ENCODE measurements at places on chromosomes 3 and 15.

GRCh38 chr15:33754242-33754641 is 214.1 kb upstream of the CHRM5 start:
- no peak for DNase-seq

DNA sequence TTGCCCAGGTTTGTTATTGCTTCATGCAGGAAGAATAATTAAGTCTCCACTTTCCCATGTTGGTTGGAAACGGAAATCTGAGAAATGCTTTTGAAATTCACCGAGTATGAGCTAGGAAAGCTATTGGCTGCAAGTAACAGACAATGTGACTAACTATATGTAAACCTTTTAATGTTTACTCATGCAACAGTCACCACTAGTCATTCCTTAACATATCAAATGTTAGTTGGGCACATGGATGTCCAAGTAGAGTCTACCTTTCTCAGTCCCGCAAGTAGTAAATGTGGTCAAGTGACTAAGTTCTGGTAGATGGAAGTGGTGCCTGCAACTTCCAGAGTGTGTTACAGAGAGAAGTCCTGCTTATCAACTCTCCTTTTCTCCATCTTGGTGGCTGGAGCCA is 52.5 kb downstream of the KLF15 start:
- no peak for DNase-seq

- DNase-seq, result no peak
Measured at GRCh38 chr15:50544368-50544767, 2.1 kb downstream of the USP50 start.

DNA sequence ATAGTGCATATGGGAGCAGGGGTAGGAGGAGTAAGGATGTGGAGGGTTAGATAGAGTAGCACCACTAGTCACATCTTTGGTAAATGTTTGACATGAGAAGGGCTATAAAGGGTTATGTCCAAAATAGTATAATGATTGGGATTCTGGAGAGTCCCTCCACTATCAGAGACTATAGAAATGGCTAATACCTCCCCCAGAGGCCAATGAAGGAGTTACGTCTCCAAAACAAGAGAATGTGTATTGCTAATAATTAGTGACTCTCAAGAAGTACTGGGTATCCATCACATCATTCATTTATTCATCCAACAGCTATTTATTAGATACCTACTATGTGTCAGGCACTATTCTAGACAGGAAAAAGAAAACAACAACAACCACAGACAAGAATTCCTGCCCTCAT is 203.7 kb upstream of the UMPS start:
- DNase-seq, result no peak

- DNase-seq, result no peak
Measured at GRCh38 chr15:37370941-37371340, 270.6 kb upstream of the MEIS2 start.

- peak; percentile 62 for DNase-seq
Measured at GRCh38 chr3:148727231-148727630, 29.5 kb downstream of the AGTR1 start.

DNA sequence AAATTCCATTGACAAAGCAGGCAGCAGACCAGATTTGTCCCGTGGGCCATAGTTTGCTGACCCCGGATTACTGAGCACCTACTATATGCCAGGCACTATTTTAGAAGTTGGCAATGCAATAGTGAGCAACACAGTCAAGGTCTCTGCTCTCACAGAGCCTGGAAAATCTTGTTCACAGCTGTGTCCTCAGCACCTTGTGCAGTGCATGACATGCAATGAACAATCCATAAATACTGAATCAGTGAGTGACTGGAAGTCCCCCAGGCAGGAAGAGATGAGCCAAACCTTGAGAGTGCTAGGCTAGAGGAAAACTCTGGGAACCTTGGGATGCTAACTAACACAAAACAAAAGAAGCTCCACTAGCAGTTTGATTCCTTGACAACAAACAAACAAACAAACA is 14.4 kb downstream of the TM4SF1 start:
- DNase-seq, result no peak

GRCh38 chr15:68295014-68295805 is 17.7 kb downstream of the FEM1B start:
- DNase-seq, result no peak

GRCh38 chr3:65436580-65436979 is 602.1 kb downstream of the MAGI1 start:
- peak; percentile 26 for DNase-seq

DNA sequence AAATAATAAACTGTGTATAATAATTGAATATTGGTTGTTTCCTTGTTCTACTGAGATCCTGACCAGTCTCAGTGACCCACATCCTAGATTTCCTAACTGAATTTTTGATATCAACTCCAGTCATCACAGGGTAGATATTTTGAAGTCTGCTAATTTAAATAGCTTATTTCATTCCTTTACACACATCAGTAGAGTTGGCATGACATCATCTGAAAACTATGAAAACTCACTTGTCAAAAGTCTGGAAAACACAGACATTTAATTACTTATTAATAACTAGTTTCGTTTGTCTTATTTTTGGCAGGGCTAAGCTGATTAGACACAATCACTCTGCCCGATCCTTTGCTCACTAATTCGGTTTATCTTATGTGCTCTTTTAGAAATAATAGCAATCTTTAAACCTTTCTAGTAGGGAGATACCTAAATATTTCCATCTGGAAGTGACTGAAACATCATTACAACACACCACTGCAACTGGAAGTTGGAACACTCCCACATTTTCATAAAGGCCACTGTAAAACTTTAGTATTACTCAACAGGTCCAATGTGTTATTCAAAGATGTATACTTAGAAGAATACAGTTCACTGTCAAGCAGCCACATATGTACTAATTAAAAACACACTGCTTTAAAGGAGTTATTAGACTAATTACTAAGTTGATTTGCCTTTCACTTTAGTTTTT is 198.4 kb upstream of the ZNF717 start:
- no peak for DNase-seq

GRCh38 chr3:25007974-25008658 is 419.9 kb upstream of the RARB start:
- no peak for DNase-seq

- DNase-seq, result no peak
Measured at GRCh38 chr3:143486611-143487010, 361.7 kb downstream of the SLC9A9 start.

GRCh38 chr15:68710536-68710935 is 110.2 kb downstream of the ANP32A start:
- DNase-seq, result no peak

DNA sequence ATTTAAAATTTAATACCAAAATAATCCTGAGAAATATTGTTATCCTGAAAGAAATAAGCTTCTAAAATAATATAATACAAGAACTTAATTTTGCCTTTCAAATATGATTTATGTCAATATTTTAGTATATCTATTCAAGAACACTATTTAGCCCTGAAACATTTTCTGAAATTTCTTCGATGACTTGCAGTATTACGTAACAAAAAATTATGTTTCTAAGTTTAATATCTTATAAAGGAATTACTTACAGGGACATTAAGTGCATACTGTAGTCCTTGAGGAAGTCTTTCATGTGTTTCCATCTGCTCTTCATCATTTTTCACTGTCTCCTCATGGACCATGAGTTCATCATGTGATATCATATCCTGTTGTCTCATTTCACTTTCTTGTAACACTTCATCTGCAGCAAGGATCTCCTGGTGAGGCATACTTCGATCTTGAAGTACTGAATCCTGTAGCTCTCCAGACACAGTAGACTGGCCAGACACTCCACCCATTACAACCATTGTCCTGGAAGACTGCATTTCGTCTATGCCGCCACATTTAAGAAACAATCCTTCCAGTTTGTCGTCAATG is 62.0 kb downstream of the ZNF148 start:
- DNase-seq, result no peak

DNA sequence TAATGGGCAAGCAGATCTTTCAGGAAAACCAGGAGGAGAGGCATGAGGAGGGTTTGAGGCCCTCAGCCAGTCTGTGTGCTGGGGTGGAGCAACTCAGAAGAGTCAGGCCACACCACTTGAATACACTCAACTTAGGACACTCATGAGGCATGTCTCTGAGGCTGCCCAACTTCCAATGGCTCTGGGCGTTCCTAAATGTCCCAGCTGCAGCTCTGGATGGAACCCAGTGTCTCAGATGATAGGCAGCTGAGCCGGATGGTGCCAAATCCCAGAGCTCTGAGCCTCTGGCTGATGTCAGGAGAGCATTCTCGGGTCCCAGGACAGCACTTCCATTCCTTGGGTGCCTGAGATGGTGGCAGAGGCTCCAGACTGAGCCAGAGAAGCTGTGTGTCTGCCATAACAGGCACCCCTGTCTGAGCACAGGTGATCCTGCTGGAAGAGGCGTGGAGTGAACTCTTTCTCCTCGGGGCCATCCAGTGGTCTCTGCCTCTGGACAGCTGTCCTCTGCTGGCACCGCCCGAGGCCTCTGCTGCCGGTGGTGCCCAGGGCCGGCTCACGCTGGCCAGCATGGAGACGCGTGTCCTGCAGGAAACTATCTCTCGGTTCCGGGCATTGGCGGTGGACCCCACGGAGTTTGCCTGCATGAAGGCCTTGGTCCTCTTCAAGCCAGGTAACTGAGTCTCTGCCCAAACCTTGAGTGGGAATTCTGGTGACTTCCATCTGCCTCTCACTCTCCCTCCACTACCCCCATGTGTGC is 2.8 kb downstream of the NR2E3 start:
- no peak for DNase-seq

DNA sequence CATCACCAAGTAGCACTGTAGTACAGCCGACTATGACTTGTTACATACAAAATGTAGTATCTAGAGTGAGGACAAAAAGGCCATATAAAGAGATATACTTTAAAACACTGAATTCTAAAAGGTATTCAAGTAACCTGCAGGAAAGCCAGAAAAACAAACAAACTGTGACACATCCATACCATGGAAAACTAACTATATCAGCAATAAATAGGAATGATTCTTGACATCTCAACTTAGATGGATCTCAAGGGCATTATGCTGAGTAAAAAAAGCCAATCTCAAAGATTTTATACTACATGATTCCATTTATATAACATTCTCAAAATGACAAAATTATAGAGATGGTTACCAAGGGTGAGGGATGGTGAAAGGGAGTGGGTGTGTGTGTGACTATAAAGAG is 143.0 kb downstream of the PEAK1 start:
- DNase-seq, result no peak

DNA sequence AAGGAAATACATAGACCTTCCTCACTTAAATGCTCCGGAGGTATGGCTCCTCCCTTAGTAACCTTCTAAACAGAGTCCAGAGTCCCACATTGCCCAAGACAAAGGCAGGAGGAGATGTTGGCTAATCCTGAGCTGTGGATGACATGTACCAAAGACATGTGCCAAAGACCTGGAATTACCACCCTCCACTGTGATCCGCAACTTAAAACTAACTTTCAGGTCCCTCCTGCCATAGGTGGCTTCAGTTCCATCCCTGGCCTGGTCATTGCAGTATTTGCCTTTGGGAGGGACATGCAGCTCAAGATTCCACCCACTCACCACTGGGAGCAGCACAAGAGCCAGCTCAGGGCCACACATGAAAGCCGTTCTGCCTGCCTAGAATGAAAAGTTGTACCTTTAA is 28.0 kb downstream of the MYZAP start:
- DNase-seq, result peak; percentile 23

- no peak for DNase-seq
Measured at GRCh38 chr3:105848821-105849220, 20.0 kb downstream of the CBLB start.

DNA sequence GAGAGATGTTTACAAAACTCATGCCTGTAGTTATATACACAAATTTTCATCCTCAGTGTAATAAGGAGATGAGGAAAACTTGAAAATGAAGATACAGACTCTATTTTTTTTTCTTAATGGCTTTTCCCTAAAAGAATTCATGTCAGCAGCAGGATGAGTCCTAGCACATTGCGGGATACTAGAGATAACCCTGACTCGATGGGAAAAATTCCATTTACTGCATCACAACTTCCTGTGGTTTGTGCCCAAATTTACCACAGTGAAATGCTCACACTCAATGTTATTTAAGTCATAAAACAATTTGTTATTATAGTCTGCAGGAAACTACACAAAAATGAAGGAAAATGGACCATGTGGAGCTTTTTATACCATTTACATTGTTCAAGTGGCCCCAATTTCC is 581.9 kb upstream of the ZNF717 start:
- no peak for DNase-seq

DNA sequence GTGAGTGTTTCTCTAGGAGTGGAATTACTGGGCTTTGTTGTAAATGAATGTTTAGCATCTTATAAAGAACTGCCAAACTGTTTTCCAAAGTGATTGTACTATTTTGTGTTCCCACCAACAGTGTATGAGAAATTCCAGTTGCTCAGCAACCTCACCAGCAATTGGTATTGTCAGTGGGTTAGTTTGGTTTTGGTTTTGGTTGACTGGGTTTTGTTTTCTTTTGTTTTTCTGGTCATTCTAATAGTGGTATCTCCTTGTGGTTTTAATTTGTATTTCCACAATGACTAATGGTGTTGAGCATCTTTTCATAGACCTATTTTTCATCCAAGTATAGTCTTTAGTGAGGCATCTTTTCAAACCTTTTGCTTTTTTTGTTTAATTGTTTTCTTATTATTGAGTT is 27.1 kb downstream of the FILIP1L start:
- no peak for DNase-seq

DNA sequence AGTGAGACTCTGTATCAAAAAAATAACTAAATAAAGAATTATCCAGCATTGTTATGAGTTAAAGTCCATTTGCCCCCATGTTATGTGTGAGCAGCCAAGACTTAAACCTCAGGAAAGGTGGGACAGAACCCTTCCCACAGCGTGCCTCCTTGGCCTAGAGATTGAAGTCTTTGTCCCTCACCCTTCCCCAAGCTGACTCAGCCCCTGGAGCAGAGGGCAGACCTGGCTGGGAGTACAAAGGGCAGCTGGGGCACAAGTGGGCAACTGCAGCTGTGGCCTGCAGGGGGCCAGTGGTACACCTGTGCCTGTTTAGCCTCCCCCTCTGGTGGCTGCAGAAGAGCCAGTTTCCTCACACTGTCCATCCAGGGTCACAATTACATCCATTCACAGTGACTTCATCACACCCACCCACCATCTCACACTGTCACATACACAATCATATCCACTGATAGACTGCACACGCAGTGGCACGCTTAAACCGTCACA is 940 bp upstream of the ACY1 start:
- peak; percentile 66 for DNase-seq

DNA sequence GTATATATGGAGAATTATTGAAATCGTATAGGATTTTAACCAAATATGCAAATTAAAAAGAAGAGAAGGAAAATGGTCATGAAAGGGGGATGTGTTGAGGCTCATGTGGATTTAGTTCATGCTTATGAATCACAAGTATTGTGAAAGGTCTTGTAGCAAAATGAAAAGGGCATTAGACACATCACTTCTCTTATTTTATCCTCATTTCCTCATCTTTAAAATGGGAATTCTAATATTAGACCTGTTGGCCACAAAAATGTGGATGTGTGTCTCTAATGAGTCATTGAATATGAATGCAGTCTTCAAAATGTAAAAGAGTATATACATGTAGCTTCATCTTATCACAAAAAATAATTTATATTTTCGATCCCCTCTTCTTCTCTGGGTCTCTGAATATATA is 14.9 kb upstream of the ALCAM start:
- DNase-seq, result no peak

- no peak for DNase-seq
Measured at GRCh38 chr15:39100106-39100660, 480.7 kb upstream of the THBS1 start.
